ENCODE measurements at places on chromosomes 3 and 15.

DNA sequence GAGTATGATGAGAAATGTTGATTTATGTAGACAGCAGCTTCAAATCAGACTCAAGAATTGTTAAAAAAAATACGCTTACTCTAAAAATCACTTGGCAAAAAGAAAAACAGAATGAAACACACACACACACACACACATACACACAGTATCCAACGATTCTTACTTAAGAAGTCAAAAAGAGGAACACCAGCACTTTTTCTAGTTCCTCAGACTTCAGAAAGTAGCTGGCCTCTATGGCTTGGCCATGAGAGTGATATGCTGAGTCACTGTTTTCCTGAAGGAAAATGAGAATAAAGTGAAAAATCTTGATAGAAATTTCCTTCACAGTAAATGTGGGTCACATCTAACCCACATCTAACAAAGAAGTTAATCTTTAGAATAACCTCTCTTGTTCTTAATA, 22.1 kb downstream of the CNTN3 start:
- no peak for DNase-seq

DNA sequence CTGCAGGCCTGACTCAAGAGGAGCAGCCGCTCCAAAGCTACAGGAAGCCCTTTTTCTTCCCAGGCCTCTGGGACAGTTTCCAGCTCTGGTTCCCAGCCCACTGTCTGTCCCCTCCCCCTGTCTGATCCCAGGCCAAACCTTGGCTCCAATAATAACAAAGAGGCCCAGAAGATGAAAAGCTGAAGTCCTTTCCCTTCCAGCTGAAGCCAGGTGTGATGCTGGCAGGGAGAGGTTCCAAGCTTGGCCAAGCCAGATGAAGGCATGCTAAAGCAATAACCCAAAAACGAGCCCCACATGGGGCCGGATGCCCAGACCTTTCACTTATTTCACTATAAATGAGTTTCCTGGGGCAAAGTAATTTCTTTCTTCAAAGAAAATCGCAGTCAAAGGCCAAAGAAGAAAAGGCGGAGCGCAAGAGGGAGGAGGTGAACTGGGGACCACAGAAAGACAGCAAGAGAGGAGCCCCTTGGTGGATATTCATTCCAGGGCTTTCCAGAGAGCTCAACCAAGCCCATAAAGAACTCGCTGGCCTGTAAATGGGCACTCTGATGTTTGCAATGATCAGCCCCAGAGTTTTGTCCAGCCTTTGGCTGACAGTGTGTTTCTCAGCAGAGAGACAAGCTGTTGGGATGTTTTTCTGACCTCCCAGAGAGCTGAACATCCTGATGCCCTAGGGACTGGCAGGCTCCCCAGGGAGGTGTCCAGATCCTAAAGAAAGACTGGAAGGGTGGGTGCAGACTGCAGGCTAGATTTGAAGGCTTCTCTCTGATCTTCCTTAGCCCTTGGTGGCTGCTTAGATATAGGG, 157.6 kb downstream of the UACA start:
- DNase-seq, result no peak

- no peak for DNase-seq
These were observed 20.2 kb downstream of the SEMA6D start for GRCh38 chr15:47737477-47737876.

- no peak for DNase-seq
These were observed 127.8 kb downstream of the RBMS3 start for GRCh38 chr3:29408676-29409075.

DNA sequence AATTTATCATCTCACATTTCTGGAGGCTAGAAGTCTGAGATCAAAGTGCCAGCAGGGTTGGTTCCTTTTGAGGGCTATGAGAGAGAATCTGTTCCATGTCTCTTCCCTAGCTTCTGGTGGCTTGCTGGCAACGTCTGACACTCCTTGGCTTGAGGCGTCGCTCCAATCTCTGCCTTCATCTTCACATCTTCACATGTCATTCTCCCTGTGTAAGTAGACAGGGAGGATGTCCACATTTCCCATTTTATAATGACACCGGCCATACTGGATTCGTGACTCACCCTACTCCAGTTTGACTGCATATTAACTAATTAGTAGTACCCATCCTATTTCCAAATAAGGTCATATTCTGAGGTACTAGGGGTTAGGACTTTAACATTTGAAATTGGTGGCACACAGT, 17.5 kb upstream of the ARHGAP31 start:
- no peak for DNase-seq

GRCh38 chr15:69624816-69625215, 172.2 kb downstream of the RPLP1 start:
- no peak for DNase-seq

DNA sequence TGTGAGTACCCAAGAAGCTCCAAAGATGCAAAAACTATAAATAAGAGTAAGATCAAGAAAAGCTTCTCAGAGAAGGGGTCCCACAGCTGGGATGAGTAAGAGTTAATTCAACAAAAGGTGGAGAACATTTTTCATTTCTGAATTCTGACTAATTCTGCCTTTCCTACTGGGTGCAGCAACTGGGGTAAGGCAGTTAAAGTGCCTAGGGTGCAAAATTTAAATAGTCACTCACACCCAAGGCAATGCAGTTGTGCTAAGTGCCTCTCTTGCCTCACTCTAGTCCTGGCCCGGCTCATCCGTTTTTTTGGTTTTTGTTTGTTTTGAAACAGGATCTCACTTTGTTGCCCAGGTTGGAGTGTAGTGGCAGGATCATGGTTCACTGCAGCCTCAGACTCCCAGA, 240.2 kb downstream of the TP63 start:
- DNase-seq, result no peak

DNA sequence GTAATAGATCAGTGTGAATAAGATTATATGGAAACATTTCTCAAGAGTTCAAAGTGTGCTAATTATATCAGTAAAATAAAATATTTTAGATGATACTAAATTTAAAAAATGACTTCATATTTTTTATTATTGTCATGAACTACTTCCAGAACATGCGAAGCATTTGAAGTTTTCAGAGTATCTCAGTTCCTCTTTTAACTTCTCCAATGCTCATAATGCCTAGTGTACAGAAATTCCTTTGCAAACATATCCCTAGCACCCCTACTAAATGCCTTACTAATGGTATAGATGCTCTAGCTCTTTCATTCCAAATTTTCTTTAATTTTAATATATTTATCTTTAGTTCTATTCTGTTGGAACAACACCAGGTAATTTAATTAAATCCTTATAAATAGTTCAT, 580.4 kb downstream of the CADM2 start:
- no peak for DNase-seq

DNA sequence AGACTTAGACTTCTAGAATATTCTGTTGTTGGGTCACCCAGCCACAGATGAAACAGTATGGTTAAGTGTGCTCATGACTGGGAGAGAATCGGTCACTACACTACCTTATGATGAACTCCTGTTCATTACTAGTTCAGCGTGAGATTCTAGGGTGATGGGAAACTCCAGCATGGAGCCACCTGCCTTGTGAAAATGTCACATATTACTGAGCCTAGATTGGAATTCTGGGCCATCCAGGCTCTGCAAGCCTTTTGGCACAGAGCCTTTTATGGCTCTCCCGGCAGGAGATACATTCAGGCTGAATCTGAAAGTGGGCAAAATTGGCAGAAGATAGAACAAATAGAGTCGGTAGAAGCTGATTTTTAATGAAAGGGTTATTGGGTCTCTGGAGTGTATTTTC, 19.0 kb downstream of the NANOGP8 start:
- DNase-seq, result no peak

GRCh38 chr15:66775127-66776105, 73.4 kb downstream of the SMAD6 start:
- no peak for DNase-seq

DNA sequence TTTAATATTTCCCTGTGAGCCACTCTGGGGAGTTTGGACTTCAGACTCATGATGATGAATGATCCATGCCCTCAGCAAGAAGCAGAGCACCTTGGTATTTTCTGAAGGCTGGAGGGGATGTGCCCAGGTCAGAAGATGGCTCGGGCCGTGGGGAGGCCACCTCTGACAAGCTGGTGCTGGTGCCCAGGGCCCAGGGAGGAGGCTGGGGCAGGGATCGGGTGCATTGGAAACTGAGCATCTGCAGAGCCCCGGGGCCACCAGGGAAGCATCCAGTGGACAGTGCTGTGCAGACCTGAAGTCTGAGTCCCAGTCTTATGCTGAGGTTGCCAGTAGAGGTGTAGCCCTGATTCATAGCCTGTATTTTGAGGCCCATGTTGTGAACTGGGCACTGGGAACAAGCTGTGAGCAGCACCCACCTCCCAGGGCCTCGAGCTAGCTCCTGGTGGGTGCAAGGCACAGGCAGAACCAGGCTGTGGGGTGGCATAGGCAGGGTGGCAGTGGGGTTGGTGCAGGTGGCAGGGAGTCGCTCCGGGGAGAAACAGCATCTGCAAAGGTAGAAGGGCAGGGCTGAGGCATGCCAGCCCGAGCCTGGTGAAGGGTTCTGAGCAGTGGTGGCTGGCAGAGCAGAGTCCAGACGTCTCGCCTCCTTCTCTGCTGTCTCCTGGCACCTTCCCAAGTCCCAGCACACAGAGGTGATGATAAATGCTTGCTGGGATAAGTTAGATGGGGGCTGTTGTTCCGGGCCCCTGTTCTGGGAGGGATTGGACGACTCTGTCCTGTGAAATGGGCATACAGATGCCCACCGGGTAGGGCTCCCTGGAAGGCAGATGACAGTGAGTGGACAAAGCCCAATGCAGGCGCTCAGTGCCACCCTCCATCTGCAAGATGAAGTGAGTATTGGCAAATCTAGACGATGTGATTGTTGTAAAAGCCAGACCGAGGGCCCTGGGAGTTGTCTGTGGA, 10.6 kb downstream of the DNAJB8 start:
- no peak for DNase-seq

DNA sequence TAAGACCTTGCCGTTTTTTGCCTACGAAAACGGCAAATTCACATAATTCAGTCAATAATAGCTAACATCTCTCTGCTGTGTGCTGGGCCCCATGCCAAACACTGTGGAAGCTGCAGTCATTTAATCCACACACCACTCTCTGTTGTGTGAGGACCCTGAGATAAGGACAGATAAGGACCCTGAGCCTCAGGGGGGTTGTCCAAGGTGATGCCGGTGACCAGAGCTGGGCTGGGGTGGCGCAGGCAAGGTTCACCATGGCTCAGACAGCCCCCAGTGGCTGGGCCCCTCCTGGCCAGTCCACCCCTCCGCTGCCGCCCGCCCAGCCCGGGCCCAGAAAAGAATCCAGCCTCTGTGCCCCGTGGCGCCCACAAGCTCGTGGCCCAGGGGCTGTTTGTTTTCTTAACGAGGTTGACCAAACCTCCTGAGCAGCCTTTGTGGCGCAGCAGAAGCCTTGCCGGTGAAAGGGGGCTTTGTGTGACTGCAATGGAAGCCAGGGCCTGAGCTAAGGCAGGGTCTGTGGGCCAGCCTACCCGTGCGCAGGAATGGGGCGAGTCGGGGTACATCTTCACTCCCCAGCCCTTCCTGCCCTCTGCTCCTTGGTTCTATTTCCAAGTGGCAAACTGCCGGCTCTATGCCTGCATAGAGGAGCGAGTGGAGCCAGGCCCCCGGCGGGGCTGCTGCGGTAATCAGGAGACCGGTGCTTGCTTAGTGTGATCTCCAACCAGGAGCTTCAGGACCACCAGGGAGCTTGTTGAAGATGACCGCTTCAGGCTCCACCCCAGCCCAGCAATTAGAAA, 4.4 kb upstream of the SNX22 start:
- no peak for DNase-seq

- no peak for DNase-seq
These were observed 40.9 kb downstream of the C2CD4A start for GRCh38 chr15:62107571-62108121.

DNA sequence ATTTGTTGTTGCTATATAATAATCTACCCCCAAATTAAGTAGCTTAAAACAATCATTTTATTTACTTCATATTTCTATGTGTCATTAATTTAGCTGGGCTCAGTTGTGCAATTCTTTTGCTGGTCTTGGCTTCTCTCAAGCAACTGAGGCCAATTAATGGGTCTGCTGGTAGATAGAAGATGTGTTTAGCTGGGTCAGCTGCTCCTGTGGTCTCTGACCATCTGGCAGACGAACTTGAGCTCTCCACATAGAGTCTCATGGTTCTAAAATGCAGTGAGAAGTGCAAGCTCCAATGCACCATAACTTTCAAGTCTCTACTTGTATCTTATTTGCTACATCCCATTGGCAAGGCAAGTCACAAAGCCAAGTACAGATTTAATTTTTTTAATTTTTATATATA, 515.6 kb downstream of the ZIC1 start:
- no peak for DNase-seq

GRCh38 chr3:152199102-152199840, 69.5 kb upstream of the MBNL1 start:
- DNase-seq, result no peak

GRCh38 chr15:79519628-79520027, 87.5 kb downstream of the MINAR1 start:
- no peak for DNase-seq

- no peak for DNase-seq
These were observed 10.8 kb downstream of the THRB start for GRCh38 chr3:24483873-24484272.

DNA sequence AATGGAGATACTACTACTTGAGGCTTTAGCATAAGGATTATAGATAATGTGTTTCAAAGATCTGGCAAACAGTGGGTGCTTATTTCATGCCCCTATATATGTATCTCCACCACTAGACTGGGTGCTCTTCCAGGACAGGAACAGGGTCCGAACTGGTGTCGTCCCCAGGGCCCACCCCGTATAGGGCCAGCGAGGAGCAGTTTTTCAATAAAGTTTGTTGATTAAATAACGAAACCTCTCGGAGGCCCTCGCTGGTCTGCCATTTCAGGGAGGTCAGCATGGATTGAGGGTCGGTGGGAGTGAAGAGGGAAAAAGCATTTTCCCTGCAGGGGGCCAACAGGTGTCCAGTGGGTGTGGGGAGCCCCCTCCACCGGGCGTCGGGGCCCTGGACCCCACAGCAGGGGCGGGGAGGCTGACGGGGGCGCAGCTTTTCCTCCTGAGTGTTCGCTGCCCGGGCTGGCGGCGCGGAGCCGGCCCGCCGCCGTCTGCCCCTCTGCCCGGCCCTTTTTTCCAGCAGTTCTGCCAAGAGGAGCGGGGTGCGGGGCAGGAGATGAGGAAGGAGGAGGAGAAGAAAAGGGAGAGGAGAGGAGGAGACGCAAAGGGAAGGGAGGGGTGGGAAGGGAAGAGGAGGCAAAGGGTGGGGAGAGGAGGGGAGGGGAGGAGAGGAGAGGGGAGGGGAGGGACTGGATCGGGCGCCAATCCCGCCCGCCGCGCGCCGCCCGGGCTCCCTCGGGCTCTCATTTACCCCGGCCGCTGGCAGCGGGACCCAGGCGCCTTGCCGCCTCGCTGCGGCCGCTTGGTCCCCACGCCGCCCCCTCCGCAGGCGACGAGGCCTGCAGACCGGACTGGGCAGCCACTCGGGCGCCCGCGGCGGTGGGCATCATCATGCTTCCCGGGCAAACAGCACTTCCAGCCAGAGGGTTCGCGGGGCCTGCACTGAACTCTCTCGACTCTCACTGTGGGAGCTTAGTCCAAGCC, 66.3 kb downstream of the ISG20 start:
- DNase-seq, result no peak

All from NCI-H2081 treated with DMSO at 0.1 percent for 48 hours (cell line).